ENCODE measurements at places on chromosomes 5 and 9.

DNA sequence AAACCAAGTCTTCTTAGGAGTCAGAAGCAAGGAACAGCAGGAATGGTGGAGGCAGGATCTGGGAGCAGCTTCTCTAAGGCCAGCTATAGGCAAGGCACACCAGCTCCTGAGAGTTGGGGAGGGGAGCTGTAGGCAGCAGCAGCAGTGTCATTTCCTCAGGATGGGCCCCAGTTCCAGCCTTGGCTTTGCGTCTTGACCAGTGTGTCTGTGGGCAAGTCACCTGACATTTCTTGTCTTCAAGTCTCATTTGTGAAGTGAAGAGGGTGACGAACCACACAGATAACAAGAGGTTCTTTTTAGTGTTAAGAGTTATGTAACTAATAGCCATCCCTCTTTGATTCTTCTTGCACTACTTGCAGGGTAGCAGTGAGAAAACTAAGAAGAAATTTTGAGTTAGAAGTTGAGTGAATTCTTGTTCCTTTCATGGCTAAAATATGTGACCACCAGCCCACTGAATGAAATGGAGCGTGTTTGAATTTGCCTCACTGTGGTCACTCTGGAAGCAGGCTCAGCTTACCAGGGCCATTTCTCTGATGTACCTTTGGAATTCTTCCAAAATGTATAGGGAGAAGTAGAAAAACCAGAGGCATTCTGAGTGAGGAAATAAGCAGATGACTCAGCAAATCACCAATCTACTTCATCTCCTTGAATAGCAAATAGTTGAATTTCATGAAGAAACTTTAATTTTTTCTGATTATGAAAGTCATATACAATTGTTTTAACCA, 42.4 kb downstream of the RHOBTB3 start:
- no peak for DNase-seq

DNA sequence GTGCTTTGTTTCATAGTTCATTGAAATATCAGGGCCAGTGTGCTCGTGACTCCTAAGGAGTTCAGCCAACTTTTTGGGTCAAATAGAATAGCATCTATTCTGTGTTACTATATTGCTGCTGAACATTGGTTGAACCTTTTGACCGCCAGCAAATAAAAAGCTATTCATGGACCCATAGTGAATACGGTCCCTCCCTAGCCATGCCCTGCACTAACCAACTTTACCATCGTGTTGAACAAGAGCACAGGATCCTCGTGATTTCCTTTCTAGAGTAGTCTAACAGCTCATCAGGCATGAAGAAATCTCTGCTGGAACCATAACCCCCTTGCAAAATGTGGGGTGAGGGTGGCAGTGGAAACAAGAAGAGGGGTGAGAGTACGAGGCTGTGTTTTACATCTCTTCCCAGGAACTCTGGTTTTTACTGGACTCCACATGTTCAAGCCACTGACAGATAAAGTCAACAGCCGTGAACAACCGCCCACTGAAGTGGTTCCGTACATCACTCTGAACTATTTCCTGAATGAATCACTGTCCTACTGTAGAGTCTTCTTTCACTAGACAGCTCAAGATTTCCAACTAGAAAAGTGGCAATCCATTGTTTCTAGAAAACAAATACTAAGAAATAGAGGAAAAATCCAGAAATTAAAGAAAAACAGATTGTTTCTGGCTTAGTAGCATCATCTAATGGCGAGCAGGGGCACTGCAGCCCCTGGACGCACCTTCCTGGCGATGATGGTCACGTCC, 70.1 kb upstream of the SPATA31E1 start:
- DNase-seq, result no peak

- DNase-seq, result no peak
Observed at GRCh38 chr5:36576721-36577120, 29.7 kb upstream of the SLC1A3 start.

- DNase-seq, result no peak
Observed at GRCh38 chr5:61159836-61160235, 2.4 kb downstream of the SMIM15 start.

- DNase-seq, result no peak
Observed at GRCh38 chr5:170639221-170639925, 135.6 kb downstream of the KCNIP1 start.

DNA sequence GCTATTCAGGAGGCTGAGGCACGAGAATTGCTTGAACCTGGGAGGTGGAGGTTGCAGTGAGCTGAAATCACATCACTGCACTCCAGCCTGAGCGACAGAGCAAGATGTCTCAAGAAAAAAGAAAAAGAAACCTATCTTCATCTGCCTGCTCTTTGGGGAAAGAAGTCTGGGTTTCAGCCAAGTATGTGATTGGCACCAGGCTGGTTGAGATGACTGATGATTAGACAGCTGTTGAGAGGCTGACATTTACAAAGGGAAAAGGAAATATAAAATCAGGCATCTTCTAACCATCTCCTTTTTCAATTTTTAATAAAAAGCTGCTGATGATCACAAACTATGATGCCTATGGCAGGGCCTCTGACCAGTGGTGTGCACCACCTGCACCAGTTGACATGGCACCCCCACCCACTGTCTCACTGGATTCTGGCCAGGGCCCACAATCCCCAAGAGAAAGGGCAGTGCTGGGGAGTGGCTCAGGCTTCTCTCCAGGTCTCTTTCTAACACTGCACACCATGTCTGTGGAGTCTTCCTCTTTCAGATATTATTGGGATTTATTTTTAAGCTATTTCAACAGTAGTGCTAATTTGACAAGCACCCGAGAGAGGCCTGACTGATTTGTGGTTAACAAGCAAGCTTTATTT, 17.2 kb upstream of the C5orf15 start:
- no peak for DNase-seq

DNA sequence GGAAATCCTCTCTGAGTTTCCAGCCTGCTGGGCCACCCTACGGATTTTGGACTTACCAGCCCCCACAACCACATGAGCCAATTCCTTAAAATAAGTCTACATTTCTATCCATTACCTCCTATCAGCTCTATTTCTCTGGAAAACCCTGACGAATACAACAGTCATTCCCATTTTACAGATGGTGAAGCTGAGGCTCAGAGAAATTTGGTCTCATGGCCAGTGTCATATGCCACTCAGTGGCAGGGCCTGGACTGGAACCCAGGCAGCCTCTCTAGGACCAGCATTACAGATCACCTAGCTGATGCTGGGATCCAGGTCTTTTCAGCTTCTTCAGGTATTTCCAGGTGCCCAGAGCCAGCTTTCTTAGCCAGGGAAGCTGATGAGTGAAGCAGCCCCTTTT, 45.0 kb upstream of the SH3PXD2B start:
- DNase-seq, result no peak

DNA sequence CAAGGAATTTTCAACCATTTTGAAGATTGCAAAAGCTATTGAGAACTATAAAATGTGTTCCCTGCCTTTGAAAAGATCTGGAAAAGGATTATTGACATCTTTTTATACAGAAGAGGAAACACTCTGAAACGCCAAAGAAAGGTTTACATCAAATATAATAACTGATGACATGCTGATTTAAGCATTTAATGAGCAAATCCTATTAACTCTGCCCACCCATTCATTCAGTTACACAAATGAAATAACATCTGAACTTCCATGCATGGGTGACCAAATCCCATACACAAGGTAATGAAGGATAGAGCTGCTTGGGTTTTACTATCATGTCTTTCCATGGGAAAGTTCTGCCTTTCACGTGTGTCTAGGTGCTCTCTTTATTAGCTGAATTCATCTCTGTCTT, 589.4 kb upstream of the WWC1 start:
- no peak for DNase-seq

GRCh38 chr5:1470762-1471211, 25.5 kb upstream of the SLC6A3 start:
- DNase-seq, result no peak

GRCh38 chr5:148416416-148416815, 32.7 kb downstream of the FBXO38 start:
- no peak for DNase-seq

DNA sequence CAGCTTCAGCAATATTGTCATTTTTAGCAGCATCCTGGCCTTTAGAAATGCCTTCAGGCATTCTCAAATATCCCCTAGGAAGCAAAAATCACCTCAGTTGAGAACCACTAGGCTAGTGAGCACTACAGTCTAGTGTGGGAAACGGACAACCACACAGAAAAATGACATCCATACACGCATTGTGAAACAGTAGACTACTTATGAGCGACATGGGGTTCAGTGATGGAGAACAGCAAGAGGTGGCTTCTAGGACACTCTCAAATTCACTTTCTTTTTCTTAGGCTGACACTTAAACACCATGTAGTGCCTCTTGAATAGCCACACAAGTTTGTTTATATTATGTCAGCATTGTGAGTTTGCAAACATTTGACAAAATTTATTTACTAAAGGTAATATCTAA, 203.0 kb downstream of the KDM4C start:
- no peak for DNase-seq

GRCh38 chr9:18114559-18115475, 359.1 kb upstream of the ADAMTSL1 start:
- DNase-seq, result no peak

- DNase-seq, result no peak
Observed at GRCh38 chr5:16883806-16884205, 52.3 kb downstream of the MYO10 start.

DNA sequence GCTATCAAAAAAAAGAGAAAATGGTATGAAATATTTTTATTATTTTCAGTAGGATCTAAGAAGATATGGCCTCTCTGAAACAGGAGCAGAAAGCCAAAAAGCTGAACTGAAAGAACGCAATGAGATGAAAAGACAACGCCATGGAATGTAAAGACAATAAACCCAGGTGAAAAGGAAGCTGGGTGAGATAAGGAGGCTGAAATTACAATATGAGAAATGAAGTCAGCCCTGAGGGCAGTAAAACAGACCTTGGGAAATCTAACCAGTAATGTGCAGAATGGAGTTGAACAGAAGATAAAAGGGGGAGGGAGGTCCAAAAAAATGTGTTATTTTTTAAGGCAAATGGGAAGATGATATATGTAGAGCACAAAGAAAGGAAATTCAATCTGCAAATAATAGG, 265.3 kb downstream of the ENC1 start:
- DNase-seq, result no peak

DNA sequence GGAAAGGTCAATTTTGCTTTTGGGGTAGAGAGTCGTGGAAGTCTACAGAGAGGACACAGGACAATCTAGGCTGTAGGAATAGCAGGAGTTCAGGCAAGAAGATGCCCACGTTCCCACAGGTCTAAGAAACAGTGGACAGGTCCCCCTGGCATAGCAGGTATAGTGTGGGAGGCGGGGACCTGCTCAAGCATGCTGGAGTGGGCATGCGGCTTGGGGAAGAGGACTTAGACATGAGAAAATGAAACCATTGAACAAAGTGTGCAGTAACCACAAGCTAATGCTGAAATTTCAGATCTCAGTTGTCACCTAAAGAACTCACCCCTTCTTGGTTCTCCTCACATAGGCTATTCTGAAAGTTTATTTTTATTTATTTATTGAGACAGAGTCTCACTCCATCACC, 142.8 kb upstream of the EFNA5 start:
- no peak for DNase-seq

DNA sequence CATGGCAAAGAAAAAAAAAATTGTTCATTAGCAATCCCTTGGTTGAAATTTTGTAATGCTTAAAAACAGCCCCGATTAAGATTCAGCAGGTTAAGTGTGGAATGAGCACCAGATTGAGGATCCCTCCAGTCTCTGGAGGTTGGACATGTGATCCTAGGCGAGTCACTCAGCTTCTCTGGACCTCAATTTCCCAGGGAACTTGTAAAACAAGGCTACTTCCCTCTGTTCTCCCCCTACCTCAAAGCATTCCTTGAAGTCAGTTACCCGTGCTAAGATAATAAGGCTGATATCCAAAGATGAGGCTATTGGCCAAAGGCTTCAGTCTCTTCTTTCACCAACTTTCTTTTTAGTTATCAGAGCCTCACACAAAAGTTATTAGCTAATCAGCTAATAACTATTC, 2.9 kb downstream of the KLHL3 start:
- DNase-seq, result no peak

- no peak for DNase-seq
Observed at GRCh38 chr5:125659316-125660023, 763.7 kb upstream of the GRAMD2B start.

GRCh38 chr5:135341696-135342550, 57.1 kb downstream of the MACROH2A1 start:
- no peak for DNase-seq

DNA sequence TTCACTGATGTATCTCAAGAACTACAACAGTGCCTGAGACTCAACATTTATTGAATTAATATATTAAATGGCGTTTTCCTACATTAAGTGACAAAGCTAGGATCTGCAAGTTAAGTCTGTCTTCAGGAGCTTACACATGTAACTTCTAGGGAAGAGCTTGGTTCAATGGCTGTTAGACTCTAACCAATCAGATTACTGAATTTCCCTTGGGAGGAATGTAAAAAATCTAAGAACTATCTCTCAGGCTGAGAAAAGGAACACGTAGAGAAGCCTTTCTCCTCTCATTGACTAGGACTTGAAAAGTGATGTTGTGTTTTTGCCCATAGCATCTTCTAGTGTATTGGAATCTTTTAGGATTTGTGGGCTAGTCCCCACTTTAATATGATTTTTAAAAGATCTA, 53.6 kb downstream of the CCNH start:
- no peak for DNase-seq

DNA sequence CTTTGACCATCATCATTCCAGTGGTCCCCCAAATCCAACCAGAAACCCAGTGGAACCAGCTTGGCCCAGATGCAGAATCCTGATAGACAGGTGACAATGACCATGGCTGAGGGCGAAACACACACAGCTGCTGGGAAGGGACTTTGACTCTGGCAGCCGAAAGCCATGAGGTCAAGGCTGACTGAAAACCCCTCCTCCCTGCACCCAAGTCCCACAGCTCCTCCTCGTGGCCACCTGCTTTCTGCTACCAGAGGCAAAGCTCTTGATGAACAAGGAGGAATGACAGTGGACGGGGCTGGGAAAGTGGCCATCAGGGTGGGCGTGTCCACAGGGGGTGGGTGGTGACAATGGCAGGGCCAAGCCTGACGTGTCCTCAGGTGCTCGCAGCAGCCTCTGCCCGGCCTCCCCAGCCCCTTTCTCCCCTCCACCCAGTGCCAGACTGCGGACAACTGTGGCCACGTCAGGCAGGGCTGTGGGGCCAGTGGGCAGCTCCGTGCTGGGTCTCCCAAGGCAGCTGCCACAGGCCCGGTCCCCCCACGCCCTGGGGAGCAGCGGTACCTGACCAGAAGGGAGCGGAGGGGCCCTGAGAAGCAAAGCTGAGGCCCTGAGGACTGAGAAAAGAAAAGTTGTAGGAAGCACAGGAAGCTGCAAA, 30.8 kb upstream of the SARDH start:
- no peak for DNase-seq

DNA sequence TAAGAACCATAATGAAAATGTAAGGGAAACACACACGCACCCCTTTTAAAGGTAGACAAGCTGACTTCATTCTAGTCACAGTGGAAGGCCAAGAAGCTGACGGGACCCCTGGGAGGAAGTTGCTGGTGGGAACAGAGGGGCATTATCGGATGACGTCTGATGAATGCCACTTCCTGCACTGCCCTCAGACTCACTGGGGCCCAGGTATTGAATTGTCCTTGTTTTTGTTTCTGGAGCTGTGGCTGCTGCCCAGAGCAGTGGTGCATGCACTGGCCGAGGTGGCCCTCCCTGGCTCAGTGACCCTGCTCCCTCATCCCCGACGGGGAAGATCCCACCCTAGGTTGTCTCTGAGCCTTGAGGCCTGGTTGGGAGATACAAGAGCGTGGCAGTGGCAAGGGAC, 15.3 kb upstream of the RPL26L1 start:
- no peak for DNase-seq

- DNase-seq, result no peak
Observed at GRCh38 chr9:109416135-109416706, 81.9 kb downstream of the PTPN3 start.

All from NCI-H1436 treated with DMSO at 0.1 percent for 48 hours (cell line).